ENCODE measurements at places on chromosomes 1 and 21.

DNA sequence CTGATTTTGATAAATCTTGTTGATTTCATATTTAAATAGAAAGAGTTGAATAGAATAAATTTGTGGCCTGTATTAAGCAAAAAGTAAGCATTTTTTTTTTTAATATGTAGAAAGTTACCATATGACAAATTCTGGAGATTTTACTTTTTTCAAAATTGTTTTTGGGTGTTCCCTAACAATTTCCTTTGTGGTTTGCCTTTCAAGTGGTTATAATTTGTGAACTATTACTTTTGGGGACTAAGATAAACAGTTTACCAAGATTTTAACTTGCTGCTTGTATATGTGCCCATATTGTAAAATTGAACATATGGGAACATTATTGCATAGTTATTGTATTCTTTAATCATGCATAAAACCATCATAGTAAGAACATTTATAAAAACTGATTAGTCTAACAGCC lies 34.6 kb downstream of the SLC30A7 start:
- no peak for DNase-seq

DNA sequence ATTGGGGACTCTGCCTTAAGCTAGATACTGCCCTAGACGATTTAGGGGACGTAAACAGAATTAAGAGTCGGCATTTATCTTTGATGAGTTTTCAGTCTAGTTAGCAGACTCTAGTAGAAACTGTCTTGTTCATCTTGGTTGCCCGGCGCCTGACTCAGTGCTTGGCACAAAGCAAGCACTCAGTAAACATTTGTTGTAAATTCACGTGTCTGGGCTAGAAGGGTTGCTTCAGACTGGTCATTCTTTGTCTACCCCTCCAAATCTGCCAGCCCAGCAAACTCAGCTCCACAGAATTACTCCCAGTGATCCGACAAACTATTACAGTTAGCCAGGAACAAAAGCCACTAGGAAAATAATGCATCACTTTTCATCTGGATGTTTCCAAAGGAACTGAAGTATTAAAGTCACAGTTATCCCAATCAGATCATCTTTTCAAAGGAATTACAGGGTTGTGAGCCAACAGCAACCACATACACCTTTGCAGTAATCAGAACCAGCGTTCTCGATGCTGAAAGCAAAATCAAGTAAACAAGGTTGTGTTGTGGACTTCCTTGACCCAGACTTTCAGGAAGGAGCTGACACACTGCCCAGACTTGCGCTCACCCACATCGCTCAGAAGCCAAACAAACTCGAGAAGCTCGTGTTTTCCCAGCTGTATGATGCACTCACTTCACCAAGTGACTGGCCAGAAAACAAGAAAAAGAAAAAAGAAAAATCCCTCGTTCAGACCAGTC lies 66.5 kb upstream of the GADD45A start:
- DNase-seq = no peak

- DNase-seq = no peak
Observed at GRCh38 chr1:227223171-227223806, 95.0 kb downstream of the CDC42BPA start.

- DNase-seq = no peak
Observed at GRCh38 chr1:201737352-201738060, 91.5 kb upstream of the IPO9 start.

DNA sequence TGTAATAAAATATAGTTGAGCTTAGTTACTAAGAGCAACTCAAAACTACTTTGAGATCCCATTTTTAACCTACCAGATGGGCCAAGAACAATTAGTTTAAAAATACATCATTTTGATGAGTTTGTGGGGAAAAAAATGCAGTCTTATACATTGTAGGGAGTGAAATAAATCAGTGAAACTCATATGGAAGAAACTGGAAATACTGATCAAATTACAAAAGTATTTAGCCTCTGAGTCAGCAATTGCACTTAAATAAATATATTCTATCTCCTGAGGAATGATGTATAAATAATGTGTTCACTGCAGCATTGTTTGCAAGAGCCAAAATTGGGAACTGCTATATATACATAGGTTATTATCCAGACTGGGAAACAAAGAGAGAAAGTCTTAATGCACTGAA lies 4.6 kb upstream of the SMCP start:
- no peak for DNase-seq

GRCh38 chr1:17554954-17555353 lies 15.5 kb downstream of the ARHGEF10L start:
- no peak for DNase-seq

DNA sequence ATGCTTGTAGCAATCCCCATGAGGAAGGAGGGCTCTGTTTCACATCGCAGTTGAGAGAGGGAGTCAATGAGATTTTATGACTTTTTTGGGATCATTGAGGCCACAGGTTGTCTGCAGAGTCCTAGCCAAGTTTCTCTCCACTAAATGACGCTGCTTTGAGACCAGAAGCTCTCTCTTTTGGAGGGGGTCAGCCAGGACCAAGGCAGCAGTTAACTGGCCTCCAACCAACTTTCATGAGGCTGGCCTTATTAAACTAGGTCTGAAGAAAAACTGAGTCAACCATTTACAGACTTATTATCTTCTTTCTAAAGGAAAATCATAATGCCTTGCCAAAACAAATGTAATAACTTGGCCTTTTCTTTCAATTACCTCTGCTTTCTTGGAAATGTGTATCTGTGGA lies 8.6 kb downstream of the WLS start:
- no peak for DNase-seq

- no peak for DNase-seq
Observed at GRCh38 chr1:37158113-37158749, 123.9 kb upstream of the GRIK3 start.

- no peak for DNase-seq
Observed at GRCh38 chr1:53315456-53316423, 12.1 kb downstream of the LRP8 start.

DNA sequence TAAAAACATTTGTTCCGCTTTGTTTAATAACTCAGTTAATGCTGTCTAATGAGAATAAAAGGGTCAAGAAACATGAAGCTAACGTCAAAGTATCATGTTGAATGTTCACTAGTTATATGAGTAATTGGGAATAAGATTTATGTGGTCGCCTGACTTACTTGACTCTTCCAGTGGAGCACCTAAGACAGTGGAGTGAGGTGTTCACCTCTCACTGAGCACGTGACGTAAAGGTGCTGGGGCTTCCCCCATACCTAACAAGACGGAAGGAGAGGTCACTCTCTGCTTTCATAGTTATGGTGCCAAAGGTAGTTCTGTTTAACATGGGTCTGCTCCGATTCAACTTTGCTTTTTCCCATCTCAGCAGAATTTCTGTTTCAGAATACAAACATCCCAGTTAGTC lies 686 bp downstream of the KMO start:
- no peak for DNase-seq

GRCh38 chr21:42468491-42469131 lies 27.4 kb downstream of the RSPH1 start:
- no peak for DNase-seq

- no peak for DNase-seq
Observed at GRCh38 chr1:171637928-171638576, 14.4 kb downstream of the MYOC start.

DNA sequence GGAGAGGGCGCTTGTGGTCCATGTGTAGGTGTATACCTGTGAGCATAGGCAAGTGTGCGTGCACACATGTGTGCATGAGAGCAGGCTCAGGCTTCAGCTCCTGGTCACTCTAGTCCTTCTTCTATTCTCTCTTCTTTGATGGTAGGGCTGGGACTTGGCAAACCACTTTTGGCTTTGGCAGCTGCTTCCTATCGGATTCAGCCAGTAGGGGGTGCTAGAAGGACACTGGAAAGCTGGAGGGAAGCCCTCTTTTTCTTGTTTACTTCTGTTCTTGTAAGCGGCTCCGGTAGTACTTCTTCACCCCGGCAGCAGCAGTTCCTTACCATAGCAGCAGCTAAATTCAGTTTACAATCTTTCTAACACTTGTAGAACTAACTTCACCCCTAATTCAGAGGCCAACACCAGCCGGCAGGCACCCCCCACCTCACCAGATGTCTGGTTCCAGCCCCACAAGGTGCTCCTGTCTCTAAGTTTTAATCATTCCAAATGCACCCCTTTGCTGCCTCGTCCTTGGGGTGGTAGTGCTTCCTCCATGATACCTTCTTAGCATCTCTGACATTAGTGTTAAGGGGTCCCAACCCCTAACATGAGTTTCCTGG lies 25.1 kb downstream of the NENF start:
- no peak for DNase-seq

All from keratinocyte (primary cell).